Esophagus squamous epithelium (tissue), 5 donors: ENCODE measurements at places on chromosomes 16 and 17.
A peak's percentile ranks its signal among the peaks of the same experiment; 100 is the strongest.

DNA sequence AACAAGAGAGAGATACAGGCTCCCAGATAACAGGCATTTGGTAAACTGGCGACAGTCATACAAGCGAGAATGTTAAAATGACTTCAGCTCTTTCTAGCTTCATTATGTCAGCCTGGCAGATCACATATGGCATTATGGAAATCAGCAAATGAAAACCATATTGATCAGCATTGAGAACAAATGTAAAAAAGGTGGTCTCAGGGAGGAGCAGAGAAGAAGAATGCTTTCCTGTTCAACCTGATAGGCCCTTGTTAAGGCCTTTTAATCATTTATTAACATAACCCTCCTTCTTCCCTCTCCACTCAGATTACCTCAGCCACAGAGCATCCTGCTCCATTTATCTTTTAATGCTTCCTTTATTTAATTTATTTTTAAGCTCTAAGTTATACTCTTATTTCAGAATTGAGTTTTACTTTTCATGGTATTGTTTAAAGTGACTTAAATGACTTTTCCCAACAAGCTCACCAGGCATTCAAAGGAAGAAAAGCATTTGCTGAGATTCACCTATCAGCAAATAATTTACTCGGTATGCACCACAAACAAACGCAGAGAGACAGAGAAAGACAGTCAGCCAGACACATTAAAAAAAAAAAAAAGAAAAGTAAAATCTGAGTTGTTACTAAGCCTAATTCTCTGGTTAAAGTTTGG is 243.9 kb upstream of the TBX2 start:
- DNase-seq = no peak

DNA sequence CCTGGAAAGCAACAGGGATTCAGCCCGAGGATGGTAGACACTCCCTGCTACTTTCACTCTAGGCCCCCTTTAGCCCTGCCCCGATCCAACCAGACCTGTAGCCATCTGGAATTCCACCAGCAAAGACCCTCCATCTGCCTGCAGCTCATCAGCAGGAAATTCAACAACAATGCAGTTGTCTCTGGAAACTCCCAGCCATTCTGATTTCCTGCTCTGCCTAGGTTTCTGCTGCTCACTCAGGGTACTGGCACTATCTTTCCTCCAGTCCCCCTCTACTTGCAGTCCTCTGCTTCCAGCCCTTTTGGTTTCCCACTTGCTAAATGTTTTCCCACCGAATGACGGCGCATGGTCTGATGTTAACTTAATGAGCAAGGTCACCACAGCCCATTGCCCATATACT is 2.7 kb upstream of the SP6 start:
- no peak for DNase-seq

GRCh38 chr16:12611916-12612597 is 191.6 kb downstream of the CPPED1 start:
- no peak for DNase-seq

GRCh38 chr17:30600830-30601494 is 123.8 kb downstream of the GOSR1 start:
- no peak for DNase-seq

DNA sequence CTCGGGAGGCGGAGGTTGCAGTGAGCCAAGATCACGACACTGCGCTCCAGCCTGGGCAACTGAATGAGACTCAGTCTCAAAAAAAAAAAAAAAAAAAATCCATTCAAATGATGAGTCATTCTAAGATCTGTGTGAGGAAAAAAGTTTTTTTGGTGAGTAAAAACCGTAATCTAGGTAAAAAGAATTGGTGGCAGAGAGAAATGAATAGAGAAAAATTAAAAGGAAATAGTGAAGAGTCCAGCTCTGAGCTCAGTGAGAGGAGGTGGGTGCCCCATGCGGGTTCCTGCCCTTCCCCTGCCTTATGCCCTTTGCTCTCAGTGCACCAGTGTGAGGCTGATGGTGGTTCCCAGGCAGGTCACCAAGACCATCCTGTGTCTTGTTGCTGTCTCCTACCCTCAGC is 20.9 kb downstream of the GAN start:
- no peak for DNase-seq

DNA sequence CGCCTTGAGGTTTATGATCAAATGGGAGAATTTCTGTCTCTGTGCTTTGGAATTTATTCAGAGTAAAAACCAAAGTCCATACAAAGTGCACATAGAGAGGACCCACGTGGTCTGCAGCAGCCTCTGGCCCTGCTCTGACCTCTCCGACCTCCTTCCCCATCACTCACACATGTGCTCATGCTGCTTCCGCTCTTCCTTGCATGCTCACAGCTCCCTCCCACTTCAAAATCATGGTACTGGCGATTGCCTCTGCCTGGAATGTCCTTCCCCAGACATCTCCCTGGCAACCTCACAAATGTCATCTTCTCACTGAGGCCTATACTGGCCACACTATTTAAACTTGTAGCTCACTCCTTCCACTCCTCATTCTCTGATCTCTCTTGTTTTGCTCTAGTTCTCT is 418.0 kb downstream of the CA10 start:
- DNase-seq = no peak

GRCh38 chr16:68234188-68235107 is 1.5 kb downstream of the ESRP2 start:
- DNase-seq = no peak

DNA sequence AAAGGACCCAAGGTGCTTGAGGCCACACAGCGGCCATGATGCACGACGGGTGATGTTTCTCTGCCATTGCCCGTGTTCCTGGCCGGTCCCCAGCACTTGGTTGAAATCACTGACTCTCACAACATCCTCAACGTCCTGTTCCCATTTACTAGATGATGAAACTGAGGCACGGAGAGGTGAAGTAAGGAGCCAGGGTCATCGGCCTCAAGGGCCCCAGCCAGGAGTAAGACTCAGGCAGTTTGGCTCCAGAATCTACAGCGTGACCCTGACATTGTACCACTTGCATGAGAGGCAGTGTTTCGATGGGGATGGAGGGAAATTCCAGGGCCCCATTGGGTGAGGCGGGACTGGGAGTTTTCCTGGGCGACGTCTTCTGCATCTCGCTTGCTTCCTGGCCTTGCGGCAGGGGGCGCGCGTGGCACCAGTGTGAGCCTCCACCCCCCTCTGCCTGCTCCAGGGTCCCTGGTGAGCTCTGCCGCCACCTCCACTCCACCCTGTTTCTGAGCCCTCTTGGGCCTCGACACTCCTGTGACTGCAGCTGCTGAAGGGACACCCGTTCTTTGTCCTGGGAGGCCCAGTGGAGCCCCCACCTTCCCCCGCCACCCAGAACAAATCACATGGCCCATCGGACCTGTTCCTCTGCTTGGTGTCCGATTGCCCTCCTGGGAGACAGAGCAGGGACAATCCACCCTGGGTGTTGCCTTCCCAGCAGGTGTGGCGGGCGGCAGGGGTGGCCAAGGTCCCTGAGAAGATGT is 133.0 kb upstream of the GSE1 start:
- DNase-seq = no peak

GRCh38 chr16:17369421-17370222 is 101.1 kb downstream of the XYLT1 start:
- peak; percentile 32 for DNase-seq
